ENCODE measurements at places on chromosomes 6 and 20.

GRCh38 chr6:22313796-22314195 is 17.0 kb upstream of the PRL start:
- no peak for DNase-seq

DNA sequence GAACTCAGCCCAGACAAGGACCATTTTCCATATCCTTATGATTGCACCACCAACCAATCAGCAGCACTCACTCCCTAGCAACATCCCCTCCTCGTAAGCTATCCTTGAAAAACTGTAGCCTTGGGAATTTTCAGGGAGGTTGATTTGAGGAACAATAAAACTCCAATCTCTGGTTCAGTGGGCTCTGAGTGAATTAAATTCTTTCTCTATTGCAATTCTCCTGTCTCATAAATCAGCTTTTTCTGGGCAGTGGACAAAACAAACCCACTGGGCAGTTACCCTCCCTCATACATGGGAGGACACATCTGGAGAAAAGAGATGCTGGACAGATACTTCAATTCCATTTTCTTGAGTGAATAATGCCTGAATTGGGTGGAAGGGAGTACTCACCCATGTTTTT is 115.4 kb upstream of the STXBP5 start:
- no peak for DNase-seq

DNA sequence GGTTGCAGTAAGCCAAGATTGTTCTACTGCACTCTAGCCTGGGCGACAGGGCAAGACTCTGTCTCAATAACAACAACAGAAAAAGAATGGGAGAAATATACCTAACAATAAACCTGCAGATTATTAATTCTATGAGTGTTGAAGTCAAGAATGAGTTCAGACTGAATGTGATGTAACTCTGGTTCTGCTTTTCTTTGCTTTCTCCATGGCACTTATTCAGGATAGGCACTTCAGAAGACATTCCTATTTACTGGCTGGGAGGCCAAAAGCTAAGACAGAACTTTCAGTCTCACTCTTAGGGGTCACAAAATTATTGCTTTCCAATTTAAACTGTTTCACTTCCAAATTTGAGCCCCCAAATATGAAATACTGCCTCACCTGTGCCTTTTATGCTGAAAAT is 15.7 kb upstream of the PRIM2 start:
- DNase-seq = no peak

DNA sequence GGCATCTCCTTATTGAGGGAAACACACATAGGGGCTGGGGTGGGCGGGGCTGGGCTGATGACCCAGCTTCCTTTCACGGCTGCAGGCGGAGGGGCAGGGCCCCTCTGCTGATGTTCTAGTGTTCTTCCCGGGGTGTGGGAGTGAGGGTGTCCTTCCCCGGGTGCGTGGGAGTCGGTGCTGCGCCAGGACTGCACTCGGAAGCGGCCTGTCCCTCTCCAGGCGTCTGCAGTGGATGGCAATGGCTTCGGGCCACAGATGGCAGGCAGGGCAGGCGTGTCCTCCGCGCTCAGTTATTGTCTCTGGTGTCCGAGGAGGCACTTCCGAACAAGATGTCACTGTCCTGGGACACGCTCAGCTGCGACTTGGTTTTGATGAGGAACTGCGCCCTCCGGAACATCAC is 19.2 kb downstream of the KCNG1 start:
- no peak for DNase-seq

GRCh38 chr20:51661609-51662178 is 106.5 kb downstream of the ATP9A start:
- DNase-seq = no peak

DNA sequence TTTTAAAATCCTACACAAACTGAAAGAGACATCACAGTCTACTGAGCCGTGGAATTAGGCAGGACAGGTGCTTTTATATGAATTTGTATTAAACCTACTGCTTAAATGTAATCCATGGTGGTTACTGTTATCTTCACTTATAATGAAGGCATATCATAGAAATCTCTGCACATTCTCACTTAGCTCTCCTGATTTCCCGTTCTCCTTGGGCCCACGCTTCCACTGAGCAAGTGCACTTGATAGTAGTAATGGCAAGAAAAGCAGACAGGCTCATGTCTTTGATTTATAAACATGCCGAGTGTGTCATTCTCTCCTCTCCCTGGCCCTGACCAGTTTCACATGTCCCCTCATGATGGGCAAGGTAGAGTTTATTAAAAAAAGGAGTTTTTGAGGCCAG is 186.3 kb downstream of the HIVEP2 start:
- no peak for DNase-seq

GRCh38 chr20:3164043-3164762 is 4.5 kb upstream of the FASTKD5 start:
- no peak for DNase-seq

DNA sequence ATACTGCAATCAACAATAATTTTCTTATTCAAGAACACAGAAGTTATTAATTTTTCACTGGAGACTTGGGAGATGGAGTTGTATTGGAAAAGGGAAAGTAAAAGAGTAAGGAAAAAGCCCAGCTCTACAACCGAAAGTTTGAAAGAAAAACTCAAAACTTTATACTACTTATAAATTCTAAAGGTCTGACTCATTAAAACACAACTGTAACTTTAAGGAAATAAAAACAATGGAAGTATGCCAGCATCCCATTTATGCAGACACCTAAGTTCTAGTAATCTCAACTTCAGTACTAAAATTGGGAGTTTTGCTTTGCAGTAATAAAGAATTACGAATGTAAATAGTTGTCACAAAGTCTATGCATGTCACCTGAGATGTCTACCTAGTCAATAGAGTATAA is 80.6 kb downstream of the IRAK1BP1 start:
- no peak for DNase-seq

GRCh38 chr6:129662980-129663431 is 47.0 kb downstream of the ARHGAP18 start:
- no peak for DNase-seq

- no peak for DNase-seq
Observed at GRCh38 chr6:31547727-31548543, 527 bp downstream of the NFKBIL1 start.

GRCh38 chr6:7108964-7109836 is 1.4 kb downstream of the RREB1 start:
- DNase-seq = no peak

DNA sequence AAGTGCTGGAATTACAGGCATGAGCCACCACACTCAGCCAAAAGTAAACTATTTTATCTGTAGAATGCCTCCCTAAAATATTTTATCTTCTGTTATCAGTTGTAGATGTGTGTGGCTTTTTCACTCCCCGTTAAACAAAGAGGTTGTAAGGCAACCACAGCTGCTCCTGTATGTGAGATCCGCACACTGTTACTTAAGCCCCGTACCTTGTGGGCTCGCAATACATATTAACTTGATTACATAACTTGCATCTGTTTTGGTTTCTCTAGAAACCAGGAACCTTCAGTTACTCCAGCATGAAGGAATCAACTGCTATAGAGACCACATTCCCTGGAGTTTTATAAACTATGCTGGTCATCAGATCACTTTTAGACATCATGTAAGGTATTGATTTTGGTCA is 420.1 kb upstream of the SLC35B3 start:
- no peak for DNase-seq

DNA sequence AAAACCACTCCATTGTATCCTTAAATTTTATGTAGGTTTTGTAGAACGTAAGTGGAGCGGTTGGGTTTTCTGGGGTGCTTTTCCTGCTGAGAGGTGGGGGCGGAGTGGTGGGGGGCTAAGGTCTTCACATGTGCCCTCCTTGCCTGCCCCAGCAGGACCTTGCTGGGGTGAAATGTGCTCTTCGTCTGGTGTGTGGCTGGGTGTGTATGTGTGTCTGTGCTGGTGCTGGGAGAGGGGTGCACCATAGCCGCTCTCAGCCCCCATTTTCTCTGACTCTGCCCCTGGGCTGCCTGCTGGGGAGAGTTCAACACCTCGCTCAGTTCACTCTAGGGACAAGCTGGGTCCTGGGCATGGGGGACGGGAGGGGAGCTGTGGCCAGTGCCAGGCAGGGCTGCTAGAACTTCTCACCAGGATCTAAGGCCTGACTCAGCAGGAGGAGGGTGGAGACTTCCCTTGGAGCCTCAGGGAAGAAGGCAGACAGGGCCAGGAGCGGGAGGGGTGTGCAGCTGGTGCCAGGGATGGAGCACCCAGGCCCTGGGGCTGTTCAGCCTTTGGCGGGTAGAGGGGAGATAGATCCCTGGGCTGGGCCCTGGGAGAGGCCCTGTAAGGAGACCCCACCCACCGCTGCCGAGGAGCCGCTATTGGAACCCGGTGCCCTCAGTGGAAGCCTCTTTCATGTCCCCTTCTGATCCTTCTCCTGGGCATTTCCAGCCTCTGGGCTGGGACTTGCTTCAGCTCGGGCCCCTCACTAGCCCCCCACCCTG is 4.8 kb downstream of the SOX18 start:
- no peak for DNase-seq

- DNase-seq = no peak
Observed at GRCh38 chr6:9225441-9225871, 790.1 kb upstream of the SLC35B3 start.

DNA sequence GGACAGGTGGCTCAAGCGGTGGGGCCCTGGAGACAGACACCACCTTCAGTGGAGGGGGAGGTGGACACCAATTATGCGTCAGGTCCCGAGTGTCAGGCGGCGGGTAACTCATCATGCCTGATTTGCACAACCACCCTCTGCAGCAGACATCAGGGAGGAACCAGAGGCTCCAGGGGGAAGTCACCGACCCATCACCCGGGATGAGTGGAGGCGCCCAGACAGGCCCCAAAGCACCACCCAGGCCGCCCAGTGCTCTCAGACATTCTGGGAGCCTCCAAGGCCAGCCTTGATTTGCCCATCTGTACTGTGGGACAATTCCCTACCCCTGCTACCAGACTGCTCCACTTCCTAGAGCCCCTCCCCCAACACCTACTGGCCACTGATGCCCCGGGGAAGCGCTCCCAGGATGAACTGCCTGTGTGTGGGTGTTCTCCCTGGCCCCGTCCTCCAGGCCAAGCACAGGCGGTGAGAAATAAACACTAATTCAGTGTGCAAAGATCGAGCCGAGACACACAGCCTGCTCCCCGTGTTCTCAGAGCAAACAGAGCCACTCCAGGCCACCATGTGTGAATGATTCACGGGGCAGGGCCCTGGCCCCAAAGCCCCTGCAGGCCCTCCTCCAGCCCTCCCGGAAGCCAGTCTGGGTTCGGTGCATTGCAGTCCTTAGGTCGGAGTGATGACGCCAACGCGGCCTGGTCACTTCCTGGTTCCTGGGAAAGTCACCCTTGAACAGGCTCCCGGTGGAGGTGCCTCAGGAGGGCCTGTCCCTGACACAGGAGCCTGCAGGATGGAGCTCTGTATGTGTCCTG is 107.2 kb downstream of the ASXL1 start:
- no peak for DNase-seq

GRCh38 chr20:41145821-41146620 is 8.7 kb downstream of the PLCG1 start:
- peak; percentile 29 for DNase-seq

- peak; percentile 53 for DNase-seq
Observed at GRCh38 chr6:41182069-41183034, 18.6 kb downstream of the TREML2 start.

GRCh38 chr6:161054876-161055275 is 63.3 kb downstream of the MAP3K4 start:
- no peak for DNase-seq

DNA sequence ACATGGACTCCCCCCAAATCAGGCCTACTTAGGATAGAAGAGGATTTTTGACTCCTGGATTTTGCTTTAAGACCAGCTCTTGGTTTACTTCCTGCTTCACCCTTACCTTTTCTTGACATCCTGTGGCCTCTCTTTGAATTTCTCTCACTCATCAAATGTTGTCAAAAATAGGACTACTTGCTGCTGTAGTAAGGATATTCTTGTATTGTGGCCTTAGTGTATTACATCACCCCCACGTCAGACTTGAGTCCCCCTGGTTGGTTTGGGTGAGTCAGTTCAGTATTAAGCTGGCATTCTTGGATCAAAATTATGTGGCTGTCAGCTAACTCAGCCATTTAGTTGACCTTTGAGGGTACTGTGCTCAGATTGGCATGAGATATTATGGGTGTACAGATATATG is 1.1 kb downstream of the TPX2 start:
- DNase-seq = no peak

DNA sequence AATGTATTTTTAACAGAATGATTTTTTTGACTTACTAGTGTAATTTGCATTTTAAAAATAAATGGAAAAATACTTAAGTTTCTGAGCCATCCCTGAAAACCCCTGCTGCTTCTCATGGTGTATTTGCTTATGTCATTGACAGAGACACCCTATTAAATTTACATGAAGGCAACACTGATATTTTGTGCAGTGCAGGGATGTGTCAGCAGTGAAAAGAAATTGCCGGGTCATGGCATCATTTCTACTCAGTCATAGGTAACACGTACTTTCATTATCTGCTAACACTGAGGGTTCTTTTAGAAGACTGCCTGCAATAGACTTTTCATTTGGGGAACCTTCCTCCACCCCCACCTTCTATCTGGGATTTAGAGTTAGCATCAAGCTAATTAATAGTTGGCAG is 136.7 kb upstream of the RNF217 start:
- no peak for DNase-seq

DNA sequence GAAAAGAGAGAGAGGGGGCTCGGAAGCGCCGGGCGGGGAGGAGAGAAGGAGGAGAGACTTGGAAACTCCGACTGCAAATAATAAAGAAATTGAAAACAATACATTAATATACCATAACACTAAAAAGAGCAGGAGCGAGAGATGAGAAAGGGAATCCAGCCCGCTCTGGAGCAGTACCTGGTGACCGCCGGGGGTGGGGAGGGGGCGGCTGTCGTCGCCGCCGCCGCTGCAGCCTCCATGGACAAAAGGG is 338 bp downstream of the E2F3 start:
- peak; percentile 36 for DNase-seq

- no peak for DNase-seq
Observed at GRCh38 chr6:30981942-30982772, 1.4 kb upstream of the MUC21 start.

GRCh38 chr6:38797391-38797790 is 82.3 kb downstream of the DNAH8 start:
- DNase-seq = no peak

GRCh38 chr20:251354-251753 is 6.2 kb upstream of the DEFB132 start:
- no peak for DNase-seq

- DNase-seq = no peak
Observed at GRCh38 chr6:129785047-129785755, 75.2 kb upstream of the ARHGAP18 start.

DNA sequence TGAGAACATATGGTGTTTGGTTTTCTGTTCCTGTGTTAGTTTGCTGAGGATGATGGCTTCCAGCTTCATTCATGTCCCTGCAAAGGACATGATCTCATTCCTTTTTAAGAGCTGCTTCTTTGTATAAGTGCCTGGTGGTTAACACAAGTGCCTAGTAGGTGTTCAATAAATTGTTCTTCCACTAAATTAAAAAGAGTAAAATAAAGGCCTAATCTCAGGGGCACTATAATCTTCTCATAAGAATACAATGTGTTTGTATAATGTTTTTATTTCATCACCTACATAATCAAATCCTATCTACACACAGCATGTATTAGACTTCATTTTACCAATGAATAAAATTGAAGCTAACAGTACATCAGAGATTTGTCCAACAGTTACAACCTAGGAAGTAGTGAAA is 252.7 kb downstream of the KHDC1L start:
- DNase-seq = peak; percentile 74

- no peak for DNase-seq
Observed at GRCh38 chr6:35084041-35084491, 57.1 kb downstream of the TCP11 start.

GRCh38 chr6:168628176-168628553 is 187.2 kb downstream of the SMOC2 start:
- no peak for DNase-seq

Data from NCI-H345 (cell line).